ENCODE measurements at places on chromosomes 1 and 21.

- DNase-seq, result peak; percentile 75
Measured at GRCh38 chr21:42009018-42009830, 936 bp downstream of the ZBTB21 start.

DNA sequence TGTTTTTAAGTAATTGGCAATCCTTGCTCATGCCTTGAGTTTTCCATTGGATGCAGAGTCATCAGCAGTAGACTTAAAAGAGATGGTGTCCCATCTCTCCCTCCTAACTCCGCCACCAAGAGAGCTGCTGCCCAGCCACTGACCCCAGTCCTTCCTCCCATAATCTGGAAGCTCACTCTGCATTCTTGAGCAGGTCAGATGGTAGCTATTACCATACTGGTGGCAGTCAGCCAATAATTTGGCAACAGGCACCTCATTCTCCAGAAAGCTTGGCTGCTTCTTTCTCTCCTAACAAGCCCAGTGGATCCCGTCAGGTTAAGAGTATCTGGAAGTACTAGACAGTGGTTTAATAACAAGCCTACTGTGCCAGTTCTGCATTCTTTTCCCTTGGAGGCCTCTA, 272.1 kb downstream of the ZNF648 start:
- DNase-seq, result no peak

- no peak for DNase-seq
Measured at GRCh38 chr1:69088571-69088970, 479.2 kb upstream of the LRRC7 start.

GRCh38 chr1:204046346-204046745, 26.6 kb upstream of the SOX13 start:
- no peak for DNase-seq
